ENCODE measurements at places on chromosomes 4 and X. TPM values are rescaled to one million over a fixed set of nuclear protein-coding genes. Genes with fewer than 3 reads are reported as not detected.

DNA sequence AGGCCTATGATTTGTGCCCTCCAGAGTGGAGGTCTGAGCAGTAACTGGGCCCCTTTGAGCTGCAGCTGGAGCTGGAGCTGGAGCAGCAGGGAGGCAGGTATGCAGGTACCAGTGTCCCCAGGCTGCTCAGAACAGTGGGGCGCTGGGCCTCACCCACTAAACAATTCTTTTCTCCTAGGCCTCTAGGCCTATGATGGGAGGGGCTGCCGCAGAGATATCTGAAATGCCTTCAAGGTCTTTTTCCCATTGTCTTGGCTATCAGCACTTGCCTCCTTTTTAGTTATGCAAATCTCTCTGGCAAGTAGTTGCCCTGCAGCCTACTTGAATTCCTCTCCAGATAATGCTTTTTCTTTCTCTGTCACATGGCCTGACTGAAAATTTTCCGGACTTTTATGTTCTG, 79.7 kb upstream of the OTUD4 start:
- H3K27me3 ChIP-seq: no peaks in the 10 kb centered on the region
- no peaks in the 10 kb centered on the region for H3K36me3 ChIP-seq
- H3K27ac ChIP-seq: no peak overlapping the region

The DMRTC1B gene
- not detected for total RNA-seq

DNA sequence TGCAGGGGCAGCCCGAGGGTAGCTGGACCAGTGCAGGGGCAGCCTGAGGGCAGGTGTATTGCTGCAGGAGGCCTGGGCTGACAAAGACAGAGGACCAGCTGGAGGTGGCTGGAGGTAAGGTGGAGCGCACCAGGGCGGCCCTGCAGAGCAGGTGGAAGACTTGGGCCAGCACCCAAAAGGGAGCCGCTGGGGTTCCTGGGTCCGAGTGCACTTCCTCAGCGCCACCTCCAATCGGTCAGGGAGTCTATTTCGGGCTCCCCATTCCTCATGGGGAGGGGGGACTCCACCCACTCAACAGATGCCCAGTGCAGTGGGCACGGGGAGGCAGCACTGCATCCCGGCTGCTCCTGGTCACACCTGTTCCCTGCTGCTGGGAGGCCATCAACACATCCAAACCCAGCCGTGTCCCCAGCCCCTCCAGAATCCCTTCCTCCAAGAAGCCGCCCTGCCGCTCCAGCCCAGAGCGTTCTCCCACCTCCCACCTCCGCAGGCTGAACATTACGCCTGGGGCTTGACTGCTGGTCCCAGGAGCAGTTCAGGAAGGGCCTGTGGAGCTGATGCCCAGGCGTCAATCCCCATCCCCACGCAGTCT, 1.5 kb downstream of the LRPAP1 start:
- H3K27ac ChIP-seq: peak overlapping the region; percentile 93
- peaks cover 34% of the 10 kb centered on the region for H3K4me1 ChIP-seq
- peak overlapping the region; percentile 98 for H3K4me3 ChIP-seq
- peaks cover 10% of the 10 kb centered on the region for H3K27me3 ChIP-seq

- H3K36me3 ChIP-seq: no peaks in the 10 kb centered on the region
- no peak overlapping the region for H3K4me3 ChIP-seq
- DNase-seq: peak; percentile 45
- H3K27me3 ChIP-seq: no peaks in the 10 kb centered on the region
Observed at GRCh38 chr4:8770518-8771257, 101.0 kb downstream of the HMX1 start.

The KCNIP4 gene
- total RNA-seq: not detected

DNA sequence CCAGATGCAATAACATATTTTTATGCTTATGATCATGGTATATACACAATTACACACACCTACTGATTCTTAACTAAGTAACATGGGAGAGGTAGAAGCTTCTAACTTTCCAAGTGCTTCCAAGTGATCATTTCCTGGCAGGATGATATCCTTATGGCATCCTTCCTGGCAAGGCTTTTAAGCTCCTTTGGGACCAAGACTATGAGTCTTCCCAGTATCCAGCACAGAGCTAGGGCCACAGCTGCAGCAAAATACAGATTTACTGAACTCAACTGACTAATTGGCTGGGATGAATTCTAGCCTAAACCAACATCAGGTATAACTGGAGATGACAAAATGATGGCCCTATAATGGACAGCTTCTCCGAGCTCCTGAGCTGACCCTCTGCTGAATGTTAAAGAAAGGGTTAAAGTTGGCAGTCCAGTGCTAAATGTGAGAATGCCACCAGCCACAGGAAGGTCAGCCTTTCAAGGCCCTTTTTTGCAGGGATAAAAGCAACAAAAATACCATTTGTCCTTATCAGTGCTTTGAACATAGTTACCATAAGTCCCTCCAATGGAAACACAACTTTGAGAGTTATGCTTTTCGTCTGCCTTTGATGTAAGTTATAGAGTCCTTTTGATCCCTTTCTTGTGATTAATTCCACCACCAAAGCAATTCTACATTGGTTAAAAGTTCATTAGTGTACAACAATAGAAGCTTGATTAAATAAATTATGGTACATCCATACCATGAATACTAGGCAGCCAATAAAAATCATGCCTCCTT, 73.4 kb downstream of the MGST2 start:
- peaks cover 18% of the 10 kb centered on the region for H3K27me3 ChIP-seq
- no peak overlapping the region for H3K4me3 ChIP-seq
- no peaks in the 10 kb centered on the region for H3K36me3 ChIP-seq
- DNase-seq: no peak
- peaks cover 6% of the 10 kb centered on the region for H3K4me1 ChIP-seq

- H3K27me3 ChIP-seq: no peaks in the 10 kb centered on the region
- no peak overlapping the region for H3K4me3 ChIP-seq
- no peaks in the 10 kb centered on the region for H3K4me1 ChIP-seq
- H3K36me3 ChIP-seq: no peaks in the 10 kb centered on the region
- DNase-seq: no peak
Observed at GRCh38 chrX:17242470-17242869, 132.5 kb upstream of the NHS start.

The OPN1MW gene
- not detected for total RNA-seq

The SCML2 gene
- total RNA-seq: 1.2 TPM

DNA sequence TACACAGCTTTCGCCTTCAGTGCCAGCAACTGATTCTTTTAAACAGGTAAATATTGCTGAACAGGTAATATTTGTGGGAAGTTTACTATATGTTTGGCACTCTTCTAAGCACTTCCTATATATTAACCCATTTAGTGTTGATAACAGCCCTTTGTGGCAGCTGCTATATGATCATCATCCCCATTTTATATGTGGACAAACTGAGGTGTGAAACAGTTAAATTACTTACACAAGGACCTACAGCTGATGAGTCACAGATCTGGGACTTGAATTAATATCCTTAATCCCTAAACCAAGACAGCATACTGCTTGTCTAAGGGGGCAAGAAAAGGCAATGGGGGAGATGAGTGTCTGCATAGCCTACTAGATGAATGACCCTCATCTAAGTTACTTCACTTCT, 2.9 kb downstream of the SMIM20 start:
- peak overlapping the region; percentile 14 for H3K27ac ChIP-seq
- H3K36me3 ChIP-seq: peaks cover 7% of the 10 kb centered on the region
- H3K27me3 ChIP-seq: no peaks in the 10 kb centered on the region
- peak overlapping the region; percentile 41 for H3K4me3 ChIP-seq
- H3K4me1 ChIP-seq: peaks cover 33% of the 10 kb centered on the region

DNA sequence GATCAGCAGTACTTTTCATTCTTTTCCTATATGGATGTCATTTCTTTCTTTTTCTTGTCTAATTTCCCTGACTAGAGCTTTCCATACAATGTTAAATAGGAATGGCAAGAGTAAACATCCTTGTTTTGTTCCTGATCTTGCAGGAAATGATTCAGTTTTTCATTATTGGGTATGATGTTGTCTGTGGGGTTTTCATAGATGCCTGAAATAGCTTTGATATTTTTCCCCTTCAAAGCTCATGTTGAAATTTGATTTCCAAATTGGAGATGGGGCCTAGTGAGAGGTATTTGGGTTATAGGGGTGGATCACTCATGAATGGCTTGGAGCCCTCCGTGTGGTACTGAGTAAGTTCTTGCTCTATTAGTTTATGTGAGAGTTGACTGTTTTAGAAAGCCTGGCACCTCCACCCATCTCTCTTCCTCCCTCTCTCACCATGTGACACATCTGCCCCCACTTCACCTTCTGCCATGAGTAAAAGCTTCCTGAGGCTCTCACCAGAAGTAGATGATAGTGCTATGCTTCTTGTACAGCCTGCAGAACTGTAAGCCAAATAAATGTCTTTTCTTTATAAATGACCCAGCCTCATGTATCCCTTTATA, 22.3 kb upstream of the VSIG1 start:
- no peak overlapping the region for H3K27ac ChIP-seq
- no peak overlapping the region for H3K4me3 ChIP-seq
- H3K36me3 ChIP-seq: no peaks in the 10 kb centered on the region
- peaks cover 4% of the 10 kb centered on the region for H3K4me1 ChIP-seq

The PDGFRA gene
- not detected for total RNA-seq

- no peaks in the 10 kb centered on the region for H3K4me1 ChIP-seq
- no peak overlapping the region for H3K4me3 ChIP-seq
- DNase-seq: no peak
- H3K27me3 ChIP-seq: no peaks in the 10 kb centered on the region
- H3K27ac ChIP-seq: no peak overlapping the region
Observed at GRCh38 chr4:133593764-133594163, 444.7 kb downstream of the PCDH10 start.

The CYP4V2 gene
- total RNA-seq: 11.7 TPM

The PIM2 gene
- 291 TPM for total RNA-seq

The ETFDH gene
- 29.9 TPM for total RNA-seq

GRCh38 chrX:134735015-134735414, 76.7 kb upstream of the PLAC1 start:
- peaks cover 6% of the 10 kb centered on the region for H3K27me3 ChIP-seq
- H3K4me1 ChIP-seq: no peaks in the 10 kb centered on the region
- H3K4me3 ChIP-seq: no peak overlapping the region
- H3K27ac ChIP-seq: no peak overlapping the region
